ENCODE measurements at places on chromosomes 12 and 14.

DNA sequence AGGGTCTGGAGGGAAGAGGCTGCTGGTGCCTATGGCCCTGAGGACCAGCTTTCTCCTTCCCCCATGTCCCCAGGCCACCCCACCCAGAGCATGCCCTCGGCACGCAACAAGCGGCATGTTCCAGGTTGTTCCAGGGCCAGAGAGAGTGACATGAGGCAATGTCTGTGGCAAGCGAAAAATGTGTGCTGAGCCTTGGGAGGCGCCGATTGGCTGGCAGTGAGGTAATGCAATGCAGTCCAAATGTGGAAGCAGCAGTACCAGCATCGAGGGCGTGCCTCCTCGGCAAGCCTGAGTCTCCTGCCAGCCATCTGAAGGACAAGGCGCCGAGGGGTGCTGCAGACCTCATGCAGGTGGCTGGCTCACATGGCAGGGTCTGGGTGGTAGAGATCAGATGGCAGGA lies 423.8 kb downstream of the NRXN3 start:
- no peak for DNase-seq

DNA sequence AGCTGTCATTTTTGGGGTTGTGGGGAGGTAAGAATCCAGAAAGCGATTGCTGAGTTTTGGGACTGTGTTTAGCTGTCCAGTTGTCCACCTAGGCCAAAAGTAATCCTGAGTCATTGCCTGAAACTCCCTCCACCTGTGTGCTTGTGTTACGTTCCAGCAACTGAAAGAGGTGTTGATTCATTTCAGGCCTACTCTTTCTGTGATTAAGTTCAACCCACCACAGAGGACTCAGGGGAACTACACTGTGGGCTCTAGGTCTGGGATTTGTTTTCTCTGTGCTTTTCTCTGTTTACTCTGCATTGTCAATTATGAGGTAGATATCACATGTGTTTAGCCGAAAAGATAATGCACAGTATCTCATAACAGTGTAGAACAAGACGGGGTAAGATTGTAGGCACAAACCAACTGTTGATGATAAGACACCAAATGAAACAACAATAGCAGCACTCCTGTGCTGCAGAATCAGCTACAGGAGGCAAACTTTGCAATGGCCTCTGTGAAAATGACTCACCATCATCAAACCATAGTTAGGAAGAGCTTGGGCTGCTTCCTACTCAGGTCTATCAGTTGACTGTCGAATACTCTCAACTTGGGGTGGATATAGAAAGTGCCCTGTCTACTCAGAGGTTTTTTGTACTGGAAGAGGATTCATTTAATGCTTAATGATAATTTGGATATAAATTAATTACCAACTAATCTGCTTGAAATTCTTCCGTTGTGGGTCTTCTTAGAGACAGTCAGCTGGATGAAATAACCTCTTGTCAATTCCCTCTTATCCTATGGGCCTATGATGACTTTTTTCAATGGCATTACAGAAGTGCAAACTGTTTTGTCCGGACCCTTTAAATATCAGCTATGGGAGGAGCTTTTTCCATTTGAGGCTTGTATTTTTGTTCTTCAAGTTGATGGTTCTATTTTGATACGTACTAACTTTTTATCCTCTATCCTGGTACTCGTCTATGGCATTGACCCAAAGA lies 385.9 kb downstream of the BMP4 start:
- DNase-seq, result no peak

GRCh38 chr12:49503674-49504180 lies 35.1 kb upstream of the KCNH3 start:
- DNase-seq, result no peak

DNA sequence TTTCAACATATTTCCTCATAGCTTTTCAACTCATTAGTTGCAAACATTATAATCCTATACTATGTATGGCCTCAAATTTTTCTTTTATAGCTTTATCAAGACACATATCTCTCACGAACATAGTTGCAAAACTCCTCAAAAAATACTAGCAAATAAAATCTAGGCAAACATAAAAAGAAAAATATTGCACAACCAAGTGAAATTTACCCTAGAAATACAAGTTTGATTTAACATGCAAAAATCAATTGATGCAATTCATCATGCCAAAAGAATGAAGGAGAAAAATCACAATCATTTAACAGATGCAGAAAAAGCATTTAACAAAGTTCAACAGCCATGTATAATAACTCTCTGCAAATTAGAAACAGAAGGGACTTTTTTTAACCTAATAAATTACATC lies 33.3 kb upstream of the KCNH5 start:
- no peak for DNase-seq

GRCh38 chr12:14656846-14657245 lies 39.6 kb downstream of the GUCY2C start:
- DNase-seq, result no peak

DNA sequence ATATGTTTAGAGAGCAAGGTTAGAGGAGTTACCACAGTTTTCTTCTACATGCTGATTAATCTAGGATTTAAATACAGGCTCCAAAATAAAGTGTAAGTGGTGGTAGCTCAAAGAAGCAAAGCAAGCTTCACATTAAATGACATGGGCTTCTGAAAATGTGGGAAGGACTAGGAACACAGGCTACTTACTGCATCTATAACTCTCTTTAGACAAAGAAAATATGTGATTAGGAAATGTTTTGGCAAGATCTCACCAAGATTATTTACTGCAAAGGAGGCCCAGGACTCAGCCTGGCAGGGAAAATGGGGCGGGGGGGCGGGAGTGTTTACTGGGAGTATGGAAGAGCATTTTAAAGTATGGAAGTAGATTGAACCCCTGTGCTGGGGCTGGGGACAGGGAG lies 39.4 kb downstream of the ETV6 start:
- no peak for DNase-seq

DNA sequence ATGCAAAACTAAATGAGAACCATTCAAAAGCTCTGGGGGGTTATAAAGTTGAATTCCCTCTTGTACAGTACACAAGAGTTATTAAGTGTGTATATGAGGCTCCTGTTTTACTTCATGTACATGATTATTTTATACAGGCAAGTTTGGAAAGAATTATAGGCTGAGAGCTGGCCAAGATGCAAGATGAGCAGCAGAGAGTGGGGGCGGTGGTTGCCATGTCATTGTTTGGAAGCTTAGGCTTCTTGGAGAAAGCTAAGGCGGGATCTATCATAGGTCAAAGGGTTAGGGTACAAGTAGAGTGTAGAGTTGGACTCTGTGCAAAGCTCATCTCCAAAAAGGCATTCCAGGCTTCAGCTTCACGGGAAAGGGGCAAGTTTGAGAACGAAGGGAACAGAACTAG lies 297.1 kb upstream of the TBX3 start:
- DNase-seq, result no peak

GRCh38 chr12:19572920-19573558 lies 133.7 kb downstream of the AEBP2 start:
- DNase-seq, result no peak

- no peak for DNase-seq
Observed at GRCh38 chr12:22348208-22348607, 13.7 kb upstream of the ST8SIA1 start.

GRCh38 chr12:131808744-131809371 lies 19.3 kb upstream of the MMP17 start:
- DNase-seq, result no peak

DNA sequence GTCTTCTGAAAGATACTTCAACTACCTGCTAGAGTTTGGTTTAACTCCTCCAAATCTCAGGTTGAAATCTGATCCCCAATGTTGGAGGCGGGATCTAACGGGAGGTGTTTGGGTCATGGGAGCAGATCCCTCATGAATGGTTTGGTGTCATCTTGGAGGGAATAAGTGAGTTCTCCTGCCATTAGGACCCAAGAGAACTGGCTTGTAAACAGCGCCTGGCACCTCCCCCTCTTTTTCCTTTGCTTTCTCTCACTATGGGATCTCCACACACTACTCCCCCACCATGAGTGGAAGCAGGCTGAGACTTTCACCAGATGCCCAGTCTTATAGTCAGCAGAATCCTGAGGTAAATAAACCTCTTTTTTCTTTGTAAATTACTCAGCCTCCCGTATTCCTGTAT lies 2.5 kb downstream of the CNIH1 start:
- no peak for DNase-seq

DNA sequence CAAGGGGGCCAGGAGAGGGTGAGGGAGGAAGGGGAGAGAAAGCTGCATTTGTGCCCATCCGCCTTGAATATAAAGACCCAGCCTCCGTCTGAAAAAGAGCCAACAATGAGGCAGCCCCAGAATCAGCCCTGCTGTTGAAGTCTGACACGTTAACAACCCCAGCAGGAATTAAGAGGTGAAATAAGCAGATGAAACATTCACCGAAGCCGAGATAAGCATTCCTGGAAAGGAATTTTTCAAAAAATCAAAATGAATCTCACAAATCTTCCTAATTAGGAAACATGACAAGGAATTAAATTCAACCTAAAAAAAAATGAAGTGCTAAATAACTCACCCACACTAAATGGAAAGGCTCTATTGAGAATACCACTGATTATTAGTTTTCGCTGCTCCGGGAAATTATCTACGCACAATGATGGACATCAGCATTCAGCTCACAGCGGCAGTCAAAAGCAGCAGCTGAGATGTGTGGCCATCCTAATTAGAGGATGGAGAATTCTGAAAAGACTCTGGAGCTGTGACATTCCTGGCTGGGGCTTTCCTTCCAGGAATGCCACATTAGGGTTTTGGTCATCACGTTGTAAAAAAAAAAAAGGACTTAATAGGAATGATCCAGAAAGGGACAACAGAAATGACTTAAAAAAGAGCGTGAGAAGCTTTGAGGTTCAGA lies 8.2 kb upstream of the PARP11 start:
- no peak for DNase-seq

GRCh38 chr12:121326996-121327674 lies 25.1 kb downstream of the ANAPC5 start:
- DNase-seq, result peak; percentile 64

DNA sequence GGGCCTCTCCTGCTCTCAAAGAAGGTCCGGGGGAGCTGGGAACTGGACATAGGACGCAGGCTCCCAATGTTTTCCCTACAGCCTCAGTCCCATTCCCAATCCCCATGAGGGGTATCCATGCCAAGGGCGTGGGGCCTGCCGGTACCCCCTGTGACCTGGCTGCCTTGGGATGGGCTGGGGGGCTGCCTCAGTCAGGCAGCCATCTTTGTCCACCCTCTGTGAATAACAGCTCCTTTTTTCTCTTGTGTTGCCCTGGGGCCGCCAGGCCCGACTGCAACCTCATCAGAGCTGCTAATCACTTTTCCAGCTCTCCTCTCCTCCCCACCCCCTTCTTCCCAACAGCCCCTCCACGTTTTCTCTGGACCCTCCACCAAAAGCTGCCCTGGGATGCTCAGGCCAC lies 11.2 kb downstream of the FIGNL2 start:
- DNase-seq, result no peak

- no peak for DNase-seq
Observed at GRCh38 chr12:108964371-108965352, 56.2 kb downstream of the SVOP start.

DNA sequence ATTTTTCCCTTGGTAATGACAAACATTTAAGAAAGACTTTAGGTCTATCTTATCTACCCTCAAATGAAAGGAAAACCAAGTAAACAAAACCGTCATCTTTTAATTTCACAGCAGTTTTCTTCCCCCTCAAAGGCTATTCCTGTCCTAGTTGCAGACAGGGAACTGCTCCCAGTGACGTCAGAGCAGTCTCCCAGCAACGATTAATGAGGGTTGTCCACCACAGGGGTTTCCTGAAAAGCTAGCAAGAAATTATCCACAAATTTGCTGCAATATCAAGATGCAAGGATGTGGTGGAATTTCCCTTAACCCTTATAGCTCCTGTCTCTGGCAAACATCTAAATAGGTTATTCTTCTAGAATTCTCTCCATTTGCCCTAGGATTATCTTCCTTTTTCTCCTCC lies 89.1 kb upstream of the STAC3 start:
- DNase-seq, result peak; percentile 6

- no peak for DNase-seq
Observed at GRCh38 chr12:22190969-22191368, 143.5 kb downstream of the ST8SIA1 start.

DNA sequence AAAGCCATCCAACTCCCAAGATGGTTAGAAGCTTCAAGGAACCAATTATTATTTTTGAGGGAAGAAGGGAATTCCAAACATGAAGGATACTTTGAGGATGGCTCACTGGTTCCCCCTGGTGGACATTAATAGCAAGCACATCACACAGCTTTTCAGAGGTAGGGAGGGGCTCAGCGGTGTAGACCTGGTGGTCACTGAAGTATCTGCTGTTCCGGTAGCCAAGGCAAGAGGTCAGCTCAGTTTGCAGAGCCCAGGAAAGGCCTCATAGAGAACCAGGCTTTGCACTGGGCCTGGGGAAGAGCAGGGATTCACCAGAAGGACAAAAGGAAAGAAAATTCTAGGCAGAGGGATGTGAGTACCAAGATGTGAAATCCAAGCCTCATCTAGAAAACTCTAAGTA lies 118.7 kb downstream of the KSR2 start:
- no peak for DNase-seq

DNA sequence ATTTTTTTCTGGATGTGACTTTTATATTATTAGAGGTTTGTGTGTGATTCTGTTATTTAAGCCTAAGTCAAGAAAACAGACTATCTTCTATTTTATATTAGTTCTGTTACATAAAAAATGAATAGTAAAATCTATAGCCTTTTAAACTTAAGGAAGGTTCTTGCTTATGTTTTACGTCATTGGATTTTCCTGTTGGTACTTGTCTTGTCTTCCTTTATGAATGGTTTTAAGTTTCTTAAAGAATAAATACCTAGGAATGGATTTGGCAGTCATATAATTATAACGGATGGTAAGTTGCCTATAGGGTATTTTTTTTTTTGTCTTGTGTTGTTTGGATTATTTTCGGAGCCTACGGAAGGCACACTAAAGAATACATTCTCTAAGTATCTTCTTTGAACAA lies 161.8 kb upstream of the PTPRQ start:
- DNase-seq, result no peak

DNA sequence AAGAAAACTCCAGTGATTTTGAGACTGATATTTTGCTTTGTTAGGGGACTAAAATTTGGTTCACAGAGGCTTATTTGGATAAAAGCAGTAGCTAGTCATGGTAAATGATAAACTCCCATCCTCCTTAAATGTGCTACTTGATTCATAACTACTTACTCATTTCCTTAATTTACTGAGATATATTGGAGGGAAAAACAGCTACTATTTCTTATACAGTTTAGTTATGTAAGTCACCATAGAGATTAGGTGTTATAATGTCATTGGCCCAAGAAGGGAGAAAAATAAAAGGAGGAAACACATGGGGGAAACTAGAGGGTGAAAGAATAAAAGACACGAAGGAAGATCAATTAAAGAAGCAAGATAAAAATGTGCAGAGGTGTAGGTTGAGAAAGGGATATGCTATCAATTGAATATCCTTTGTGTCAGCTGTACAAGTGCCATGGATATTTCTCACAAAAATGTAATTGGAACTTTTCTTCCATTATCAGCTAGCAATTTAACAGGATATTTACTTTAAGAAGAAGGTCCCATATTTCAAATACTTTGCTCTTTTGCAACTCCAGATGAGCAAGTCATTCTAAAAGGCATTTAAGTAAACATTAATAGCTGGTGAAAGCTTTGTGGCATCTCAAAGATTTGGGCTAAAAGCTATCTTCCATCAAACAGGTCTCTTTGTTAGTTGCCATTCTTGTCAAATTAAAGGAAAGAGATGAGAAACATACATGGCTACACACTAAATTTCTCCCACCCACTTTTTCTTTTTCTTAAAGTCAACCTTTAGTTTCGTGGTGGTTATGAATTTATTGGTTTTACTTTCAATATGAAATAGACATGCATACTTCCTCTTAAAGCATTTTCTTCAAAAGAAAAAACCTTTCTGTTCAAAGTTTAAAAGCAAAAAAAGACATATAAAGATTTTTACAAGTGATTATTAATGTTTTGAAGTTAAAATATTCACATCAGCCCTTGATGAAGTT lies 439.5 kb downstream of the CCER1 start:
- no peak for DNase-seq

Measured in nucleus accumbens (tissue), 56 donors.